Activated CD8-positive, alpha-beta memory T cell treated with anti-CD3 and anti-CD28 coated beads, Interleukin-2, amount 10 ng/mL, durations not matched to agents 7 days and 5 days (primary cell): ENCODE measurements at places on chromosomes 6 and 20. TPM values are rescaled to one million over a fixed set of nuclear protein-coding genes. Genes with fewer than 3 reads are reported as not detected.
A peak's percentile ranks its signal among the peaks of the same experiment; 100 is the strongest.

DNA sequence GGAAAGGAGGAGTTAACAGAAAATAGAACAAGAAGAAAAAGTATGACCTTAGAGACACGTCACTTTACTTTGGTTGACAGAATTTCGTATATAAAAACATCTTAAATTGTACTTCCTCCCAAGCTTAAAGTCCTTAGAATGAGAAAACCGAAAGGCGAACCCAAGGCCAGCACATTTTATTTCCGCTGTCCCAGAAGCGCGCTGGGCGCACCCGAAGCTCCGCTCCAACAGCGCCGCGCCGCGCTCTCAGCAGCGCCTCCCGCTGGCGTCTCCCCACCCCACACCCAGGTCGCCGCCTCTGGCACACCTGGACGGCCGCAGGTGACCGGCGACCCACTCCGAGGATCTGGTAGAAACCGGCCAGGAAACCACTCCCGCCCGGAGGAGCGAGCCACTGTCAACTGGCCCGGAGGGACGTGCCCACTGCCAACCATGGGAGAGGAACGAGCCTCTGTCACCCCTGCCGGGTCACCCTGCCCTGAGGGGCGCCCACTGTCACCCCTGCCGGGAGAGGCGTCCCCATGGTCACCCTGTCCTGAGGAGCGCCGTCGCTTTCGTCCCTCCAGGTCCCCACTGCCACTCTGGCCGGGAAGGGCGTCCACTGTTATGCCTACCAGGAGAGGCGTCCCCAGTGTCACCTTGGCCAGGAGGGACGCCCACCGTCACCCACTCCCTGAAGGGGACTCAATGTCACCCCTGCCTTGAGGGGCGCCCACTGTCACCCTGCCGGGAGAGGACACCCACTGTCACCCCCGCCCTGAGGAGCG, 824 bp downstream of the MPC1 start:
- H3K4me1 ChIP-seq = peaks cover 15% of the 10 kb centered on the region
- H3K27ac ChIP-seq = peak overlapping the region; percentile 83
- H3K4me3 ChIP-seq = peak overlapping the region; percentile 87
- no peaks in the 10 kb centered on the region for H3K27me3 ChIP-seq
- peak; percentile 84 for DNase-seq

DNA sequence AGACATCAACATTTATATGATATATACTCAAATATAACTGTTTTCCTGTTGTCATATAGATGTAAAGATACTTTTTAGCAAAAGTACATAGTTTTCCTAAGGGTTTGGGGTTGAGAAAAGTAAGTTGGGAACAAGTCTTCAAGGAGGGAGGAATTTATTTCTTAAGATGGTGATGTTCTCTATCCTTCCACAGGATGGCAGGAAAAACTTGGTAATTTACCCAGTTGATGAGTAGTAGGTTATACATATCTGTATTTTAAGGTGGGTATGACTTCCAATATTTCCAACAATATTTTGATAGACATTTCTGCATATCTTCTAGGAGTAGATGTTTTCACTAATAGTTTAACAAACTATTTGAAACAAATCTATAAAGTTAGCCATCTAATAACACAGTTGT, 254.4 kb downstream of the RIMS1 start:
- no peaks in the 10 kb centered on the region for H3K36me3 ChIP-seq
- no peak overlapping the region for H3K4me3 ChIP-seq
- H3K4me1 ChIP-seq = no peaks in the 10 kb centered on the region
- H3K27me3 ChIP-seq = no peaks in the 10 kb centered on the region
- no peak for DNase-seq

DNA sequence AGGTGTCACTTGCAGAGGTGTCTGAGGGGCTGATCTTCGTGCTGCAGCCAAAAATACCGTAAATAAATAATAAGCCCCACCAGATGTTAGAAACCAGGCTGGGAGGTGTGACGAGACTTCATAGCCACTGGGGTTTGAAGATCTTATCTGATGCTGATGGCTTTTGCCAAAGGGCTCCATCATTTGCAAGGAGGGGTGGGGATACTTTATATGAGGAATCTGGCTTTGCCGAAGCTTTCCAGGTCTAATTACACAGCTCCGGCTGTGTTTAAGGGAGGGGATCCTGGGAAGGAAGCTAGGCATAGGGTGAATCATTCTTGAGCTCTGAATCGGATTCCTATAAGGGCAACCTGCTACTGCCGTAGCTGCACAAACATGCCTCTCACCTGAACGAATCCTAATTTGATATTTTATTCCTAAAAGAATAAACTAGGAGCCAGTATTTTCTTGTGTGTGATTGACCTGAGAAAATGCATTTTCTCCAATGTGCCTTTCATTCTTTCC, 249.6 kb downstream of the SOD2 start:
- H3K27me3 ChIP-seq = peaks cover 12% of the 10 kb centered on the region
- H3K27ac ChIP-seq = no peak overlapping the region
- no peak overlapping the region for H3K4me3 ChIP-seq

GRCh38 chr6:946546-946945, 253.6 kb upstream of the EXOC2 start:
- no peak for DNase-seq
- no peak overlapping the region for H3K4me3 ChIP-seq
- H3K27me3 ChIP-seq = peaks cover 15% of the 10 kb centered on the region
- no peaks in the 10 kb centered on the region for H3K36me3 ChIP-seq

DNA sequence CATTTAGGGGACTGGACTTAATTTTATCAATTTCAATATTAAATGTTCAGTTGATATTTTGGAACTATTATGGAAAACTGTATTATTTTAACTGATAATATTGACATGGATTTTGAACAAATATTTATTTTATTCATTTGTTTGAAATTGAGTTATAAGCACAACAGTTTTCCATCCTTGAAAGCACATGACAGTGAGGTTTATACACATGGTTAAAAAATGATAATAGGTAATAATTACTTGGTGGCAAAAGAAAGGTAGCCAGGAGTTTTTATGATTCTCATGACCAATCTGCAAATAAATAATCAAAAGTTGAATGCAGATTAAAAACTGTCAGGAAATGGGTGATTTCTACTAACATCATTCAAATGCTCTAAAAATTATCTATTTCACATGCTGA, 113.6 kb downstream of the C6orf58 start:
- H3K4me1 ChIP-seq = no peaks in the 10 kb centered on the region
- no peak overlapping the region for H3K27ac ChIP-seq
- H3K27me3 ChIP-seq = no peaks in the 10 kb centered on the region
- H3K36me3 ChIP-seq = peaks cover 61% of the 10 kb centered on the region
- H3K4me3 ChIP-seq = no peak overlapping the region
- no peak for DNase-seq

The GHRH gene
- not detected for total RNA-seq

The CGA gene
- total RNA-seq = not detected
